Stimulated activated CD4-positive, alpha-beta T cell treated with anti-CD3 and anti-CD28 coated beads, TNF-alpha, amount 100 ng/mL, for 4 hours (primary cell): ENCODE measurements at places on chromosomes 7 and 10.

DNA sequence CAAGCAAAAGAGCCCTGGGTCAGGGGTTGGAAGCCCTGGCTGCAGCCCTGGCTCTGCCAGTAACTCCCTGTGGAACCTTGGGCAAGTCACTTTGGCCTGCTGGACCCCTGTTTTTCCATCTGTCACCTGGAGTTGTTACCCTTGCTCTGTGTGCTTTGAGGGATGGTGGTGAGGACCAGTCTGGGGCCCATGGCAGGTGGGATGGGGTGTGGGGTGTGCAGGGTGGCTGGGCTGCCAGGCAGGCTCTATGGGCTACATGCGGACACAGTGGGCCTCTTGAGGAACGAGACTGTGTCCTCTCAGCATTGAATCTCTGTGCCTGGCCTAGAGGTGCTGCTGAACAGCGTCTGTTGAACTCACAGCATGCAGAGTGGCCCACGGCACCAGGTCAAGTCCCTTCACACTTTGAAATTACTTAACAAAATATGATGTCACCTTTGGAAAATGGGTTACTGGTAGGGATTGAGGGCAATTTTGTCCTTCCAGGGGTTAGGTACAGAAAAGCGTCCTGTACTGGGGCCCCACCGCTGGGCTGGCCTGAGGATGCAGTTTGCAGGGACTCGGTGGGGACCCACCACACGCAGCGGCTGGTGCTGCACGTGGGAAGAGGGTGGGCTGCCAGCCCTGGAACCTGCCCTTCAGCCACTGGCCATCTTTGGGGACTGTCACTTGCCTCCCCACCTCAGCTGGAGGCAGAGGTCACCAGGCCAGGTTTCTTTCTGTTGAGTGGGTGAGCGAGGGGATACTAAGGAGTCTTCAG lies 45.3 kb downstream of the PRF1 start:
- no peak for DNase-seq

DNA sequence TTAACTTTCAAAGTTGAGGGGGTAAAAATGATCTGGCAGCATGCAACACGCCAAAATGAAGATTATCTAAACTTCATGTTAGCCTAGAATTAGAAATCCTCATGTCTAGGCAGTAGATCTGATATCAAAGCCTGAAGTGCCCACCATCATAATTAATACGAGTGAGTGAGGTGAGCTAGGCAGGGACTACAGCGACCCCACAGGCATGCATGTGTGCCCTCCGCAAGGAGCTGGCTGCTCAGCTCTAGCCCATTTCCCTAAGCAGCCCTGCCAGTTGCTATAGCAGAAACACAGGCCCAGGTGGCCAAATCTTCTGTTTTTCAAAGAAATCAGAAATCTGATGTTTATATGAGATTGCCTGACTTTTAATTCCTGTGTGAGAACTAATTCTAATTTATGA lies 93.1 kb upstream of the IFRD1 start:
- DNase-seq, result no peak

DNA sequence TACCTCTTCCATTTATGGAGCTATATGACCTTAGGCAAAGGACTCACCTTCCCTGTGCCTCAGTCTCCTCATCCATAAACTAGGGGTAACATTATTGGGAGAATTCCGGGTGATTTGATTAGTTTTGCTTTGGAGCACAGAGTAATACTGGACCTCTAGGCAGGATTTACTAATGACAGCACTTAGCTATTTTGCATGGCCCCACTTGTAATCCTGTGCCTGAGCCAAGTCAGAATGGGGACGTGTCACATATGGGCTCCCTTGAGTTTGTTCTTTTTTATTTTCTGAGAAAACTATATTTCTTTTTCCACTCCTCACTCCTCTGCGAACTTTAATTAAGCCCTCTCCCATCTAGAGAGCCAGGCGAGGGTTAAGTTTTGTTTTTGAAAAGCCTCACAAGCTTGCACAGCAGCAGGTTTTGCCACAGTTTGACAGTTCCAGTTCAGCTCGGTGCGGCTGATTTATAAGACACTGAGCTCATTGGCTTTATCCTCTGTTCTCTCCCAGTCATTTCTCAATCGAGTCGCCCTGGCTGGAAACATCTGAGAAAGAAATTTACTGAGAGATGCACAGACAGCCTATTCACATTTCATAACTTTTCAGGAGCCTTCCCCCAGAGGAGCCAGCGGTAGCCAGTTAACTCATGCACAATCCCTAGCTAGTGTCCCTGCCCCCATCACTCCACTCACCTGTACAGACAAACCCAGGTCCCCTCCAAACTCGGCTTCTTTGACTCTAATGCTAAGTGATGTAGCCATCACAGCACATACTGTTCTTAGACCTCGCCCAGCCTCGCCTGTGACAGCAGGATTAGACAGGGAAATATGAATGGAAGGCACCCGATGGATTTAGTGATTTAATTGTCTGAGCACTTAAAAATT lies 441.9 kb upstream of the NPVF start:
- DNase-seq, result no peak

GRCh38 chr7:18518555-18518954 lies 23.0 kb downstream of the HDAC9 start:
- no peak for DNase-seq

GRCh38 chr7:131688738-131689661 lies 132.6 kb upstream of the PODXL start:
- peak; percentile 21 for DNase-seq

DNA sequence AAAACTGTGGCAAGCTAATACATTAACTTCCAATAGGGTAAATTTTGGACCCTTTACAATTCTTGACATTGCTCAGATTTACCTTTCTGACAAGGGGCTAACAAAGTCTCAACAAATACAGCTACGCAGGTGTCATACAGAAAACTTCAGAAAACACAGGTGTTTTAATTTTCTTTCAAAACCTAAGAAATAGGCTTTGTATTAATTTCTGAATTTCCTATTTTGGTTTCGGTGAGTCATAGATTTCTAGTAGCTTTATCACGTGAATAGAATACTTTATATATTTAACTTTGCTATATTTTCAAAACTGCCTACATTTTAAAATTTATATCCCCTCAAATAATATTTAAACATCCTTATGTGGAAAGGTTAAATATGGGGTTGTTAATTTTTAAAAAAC lies 215.3 kb downstream of the DGKB start:
- no peak for DNase-seq

DNA sequence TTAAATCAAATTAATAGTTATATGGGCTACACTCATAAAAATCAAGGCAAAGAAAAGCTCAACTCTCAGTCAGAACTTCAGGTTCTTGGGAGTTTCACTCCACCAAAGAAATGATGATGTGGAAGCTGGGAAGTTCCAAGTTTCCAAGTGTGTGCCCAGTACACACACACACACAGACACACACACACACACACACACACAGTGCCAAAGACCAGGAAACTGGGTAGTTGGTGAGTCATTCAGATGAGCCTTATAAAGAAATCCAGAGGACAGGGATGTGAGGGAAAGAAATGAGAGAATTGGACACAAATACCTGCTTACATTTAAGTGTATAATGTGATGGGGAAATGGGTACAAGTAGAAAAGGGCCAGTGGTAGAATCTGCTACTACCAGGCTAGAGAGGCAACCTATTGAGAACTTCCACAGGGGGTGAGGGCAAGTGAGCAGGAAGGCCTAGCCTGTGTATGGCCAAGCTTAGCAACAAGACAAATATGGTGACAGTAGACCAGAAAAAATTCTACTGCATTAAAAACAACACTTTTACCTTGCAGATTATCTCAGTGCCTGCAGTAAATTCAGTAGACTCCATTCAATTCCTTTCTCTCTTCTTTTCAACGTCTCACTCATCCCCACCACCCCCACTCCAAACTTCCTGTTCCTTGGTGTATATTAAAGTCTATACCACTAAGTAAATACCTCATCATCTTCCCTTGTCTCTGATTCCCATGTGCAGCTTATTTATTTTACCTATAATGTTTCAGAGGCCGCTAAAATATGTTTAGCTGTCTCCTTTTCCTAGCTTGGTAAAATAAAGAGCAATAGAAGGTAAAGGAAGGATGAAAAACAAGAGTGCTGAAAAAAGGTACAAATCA lies 95.0 kb downstream of the CABCOCO1 start:
- no peak for DNase-seq

GRCh38 chr7:47887016-47887640 lies 61.1 kb downstream of the PKD1L1 start:
- no peak for DNase-seq

DNA sequence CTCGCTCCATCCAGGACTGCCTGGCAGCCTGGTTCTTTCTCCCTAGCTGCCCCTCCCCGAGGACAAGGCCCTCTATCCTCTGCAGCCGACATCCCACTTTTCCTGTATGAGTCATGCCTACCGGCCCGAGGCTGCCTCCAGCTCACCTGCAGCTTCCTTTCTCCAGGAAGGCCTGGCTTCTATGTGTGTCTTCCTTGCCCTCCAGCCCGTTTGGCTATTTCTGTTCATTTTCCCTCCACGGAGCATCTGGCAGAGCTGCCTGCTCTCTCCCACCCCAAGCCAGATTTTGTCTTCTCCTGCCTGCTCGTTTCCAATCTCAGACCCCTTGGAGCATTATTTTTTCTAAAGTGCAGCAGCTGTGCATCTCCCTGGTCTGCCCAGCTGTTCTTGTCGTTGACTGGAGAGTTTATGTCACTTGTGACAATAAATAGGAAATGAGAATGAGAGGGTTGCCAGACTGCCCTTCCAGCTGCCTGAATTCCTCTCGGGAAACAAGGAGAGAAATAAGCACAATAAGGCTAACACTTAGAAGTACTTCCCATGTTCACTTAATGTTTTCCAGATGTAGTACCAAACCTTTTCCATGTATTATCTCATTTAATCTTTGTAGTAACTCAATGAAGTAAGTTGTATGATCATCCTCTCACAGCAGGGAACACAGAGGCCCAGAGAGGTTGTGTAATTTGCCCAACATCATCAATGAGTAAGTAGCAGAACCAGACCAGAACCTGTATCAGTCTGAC lies 19.7 kb downstream of the UBTD1 start:
- no peak for DNase-seq

DNA sequence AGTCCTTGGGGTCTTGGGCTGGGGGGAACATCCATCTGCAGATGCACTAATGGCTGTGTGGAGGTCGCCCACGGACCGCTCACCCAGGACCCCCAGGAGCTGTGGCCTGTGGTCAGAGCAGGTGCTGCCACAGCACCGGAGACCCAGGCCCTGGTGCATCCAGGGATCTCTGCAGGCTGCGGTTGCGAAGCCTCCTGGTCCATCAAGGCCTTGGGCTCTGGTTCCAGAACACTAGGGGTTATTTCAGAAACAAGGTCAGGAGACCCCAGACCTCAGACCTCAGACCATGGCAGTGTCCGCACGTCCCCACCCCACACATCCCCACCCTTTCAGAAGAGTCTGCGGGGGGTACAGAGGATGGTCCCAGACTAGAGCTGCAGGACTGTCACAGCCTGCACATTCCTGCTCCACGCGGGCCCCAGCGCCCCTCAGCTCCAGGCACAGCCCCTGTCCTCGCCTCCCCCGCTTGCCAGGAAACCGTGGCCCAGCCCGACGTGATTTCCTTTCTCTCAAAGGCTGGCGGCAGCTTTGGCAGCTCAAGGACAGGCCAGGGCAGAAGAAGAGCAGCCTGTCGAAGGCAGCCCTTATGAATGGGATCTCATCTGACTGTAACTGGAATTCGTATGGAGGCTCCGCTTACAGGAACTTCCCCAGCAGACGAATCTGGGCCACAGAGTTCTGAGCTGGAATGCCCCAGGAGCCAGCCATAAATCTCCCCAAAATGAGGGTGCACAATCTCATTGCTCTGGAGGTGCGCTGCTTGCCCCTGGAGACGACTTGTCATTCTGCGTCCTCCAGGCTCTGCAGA lies 136.2 kb upstream of the RET start:
- no peak for DNase-seq

- DNase-seq, result no peak
These were observed 12.7 kb downstream of the FBXW4 start for GRCh38 chr10:101682172-101682825.

DNA sequence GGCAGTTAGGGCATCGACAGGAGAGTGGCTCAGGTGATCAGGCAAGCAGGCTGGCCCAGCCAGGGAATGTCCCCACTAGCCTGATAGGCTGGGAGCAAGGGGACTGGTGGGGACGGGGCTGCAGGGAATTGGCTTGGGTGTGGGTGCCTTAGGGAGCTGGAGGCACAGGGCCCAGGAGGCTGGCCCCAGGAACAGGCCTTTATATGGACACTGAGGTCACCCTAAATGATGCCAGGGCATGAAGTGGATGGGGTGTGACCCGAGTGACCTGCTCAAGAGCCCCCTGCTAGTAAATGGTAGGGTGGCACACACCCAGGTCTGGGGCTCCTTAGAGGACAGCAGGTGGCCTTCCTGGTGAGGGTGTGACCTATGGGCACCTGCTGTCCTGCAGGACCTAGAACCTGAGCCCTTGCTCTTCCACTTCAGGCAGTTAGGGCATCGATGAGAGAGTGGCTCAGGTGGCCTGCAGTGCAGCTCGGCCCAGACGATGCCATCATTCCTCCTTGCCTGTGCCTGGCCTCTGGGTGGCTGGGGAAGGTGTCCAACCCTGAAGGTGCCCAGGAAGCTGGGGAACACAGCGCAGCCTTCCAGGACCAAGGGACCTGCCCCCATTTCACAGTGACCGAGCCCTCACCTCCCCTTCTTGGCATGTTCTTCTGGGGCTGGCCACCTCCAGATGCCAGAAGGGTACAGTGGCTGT lies 51.7 kb upstream of the LEP start:
- DNase-seq, result no peak

DNA sequence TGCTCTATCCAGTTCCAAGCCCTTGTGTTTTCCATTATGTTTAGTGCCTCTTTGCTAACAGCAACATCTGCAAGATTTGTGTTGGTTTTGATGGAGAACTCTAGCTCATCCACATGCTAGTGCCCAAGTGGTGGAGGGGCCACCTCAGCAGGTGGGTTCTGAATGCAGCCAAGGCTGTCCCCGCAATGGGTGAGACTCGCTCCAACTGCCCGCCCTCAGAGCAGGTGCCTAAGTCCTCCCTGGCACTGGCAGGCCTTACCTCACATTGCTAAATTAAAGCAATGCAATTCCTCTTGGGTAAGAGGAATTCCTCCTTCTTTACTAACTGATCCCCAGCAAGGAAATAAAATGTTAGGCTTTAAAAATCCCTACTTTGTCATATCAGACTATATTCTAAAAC lies 146.8 kb downstream of the ADCY1 start:
- DNase-seq, result no peak

- no peak for DNase-seq
These were observed 101.6 kb downstream of the CYTH3 start for GRCh38 chr7:6170571-6171531.

GRCh38 chr7:151437159-151437553 lies 2.8 kb downstream of the CRYGN start:
- DNase-seq, result no peak

- no peak for DNase-seq
These were observed 66.1 kb downstream of the ZMYND11 start for GRCh38 chr10:201328-201771.

DNA sequence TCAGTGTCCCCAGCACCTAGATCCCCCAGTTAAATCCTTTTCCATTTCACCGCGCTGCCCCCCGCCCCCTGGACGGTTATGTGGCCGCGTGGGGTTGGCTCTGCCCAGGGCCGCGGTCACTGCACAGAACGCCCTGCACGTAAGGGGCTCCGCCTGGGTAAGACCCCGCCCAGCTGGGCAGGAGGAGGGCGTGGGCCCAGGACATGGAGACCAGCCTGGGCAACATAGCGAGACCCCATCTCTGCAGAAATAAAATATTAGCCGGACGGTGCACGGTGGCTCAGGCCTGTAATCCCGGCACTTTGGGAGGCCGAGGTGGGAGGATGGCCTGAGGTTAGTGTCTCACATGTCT lies 650 bp upstream of the ZFAND2A start:
- no peak for DNase-seq
